Mesothelial cell of epicardium (in vitro differentiated cells): ENCODE measurements at places on chromosomes 16 and 17.
A peak's percentile ranks its signal among the peaks of the same experiment; 100 is the strongest.

GRCh38 chr16:29883987-29884386 is 15.4 kb downstream of the SEZ6L2 start:
- no peak for DNase-seq

- no peak for DNase-seq
Measured at GRCh38 chr17:30552994-30553566, 75.9 kb downstream of the GOSR1 start.

DNA sequence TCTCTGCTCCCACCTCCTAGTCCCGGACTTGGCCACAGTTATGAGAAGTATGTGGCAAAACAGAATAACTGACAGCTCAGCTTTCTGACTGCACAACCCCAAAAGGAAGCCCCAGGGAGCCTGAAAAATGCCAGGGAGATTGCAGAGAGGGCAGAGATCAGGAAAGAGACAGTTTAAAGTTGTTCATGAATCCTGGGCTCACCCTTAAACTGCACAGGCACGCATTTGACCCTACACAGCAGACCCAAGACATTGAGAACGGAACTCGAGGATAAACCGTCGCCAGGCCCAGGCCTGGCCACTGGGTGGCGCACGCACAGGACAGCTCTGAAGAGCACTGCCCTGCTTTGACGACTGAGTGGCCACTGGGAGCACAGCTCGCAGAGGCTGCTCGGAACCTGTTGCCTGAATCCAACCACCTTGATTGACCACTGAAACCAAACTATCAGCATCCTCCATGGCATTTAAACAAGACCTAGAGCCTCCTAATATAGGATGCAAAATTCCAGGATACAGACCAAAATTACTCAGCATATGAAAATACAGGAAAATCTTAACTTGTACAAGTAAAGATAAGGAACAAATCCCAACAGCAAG is 114.0 kb downstream of the C16orf95 start:
- DNase-seq: no peak

- peak; percentile 54 for DNase-seq
Measured at GRCh38 chr16:48609652-48610029, 339 bp downstream of the N4BP1 start.

- no peak for DNase-seq
Measured at GRCh38 chr17:63040816-63041215, 74.8 kb downstream of the TANC2 start.

DNA sequence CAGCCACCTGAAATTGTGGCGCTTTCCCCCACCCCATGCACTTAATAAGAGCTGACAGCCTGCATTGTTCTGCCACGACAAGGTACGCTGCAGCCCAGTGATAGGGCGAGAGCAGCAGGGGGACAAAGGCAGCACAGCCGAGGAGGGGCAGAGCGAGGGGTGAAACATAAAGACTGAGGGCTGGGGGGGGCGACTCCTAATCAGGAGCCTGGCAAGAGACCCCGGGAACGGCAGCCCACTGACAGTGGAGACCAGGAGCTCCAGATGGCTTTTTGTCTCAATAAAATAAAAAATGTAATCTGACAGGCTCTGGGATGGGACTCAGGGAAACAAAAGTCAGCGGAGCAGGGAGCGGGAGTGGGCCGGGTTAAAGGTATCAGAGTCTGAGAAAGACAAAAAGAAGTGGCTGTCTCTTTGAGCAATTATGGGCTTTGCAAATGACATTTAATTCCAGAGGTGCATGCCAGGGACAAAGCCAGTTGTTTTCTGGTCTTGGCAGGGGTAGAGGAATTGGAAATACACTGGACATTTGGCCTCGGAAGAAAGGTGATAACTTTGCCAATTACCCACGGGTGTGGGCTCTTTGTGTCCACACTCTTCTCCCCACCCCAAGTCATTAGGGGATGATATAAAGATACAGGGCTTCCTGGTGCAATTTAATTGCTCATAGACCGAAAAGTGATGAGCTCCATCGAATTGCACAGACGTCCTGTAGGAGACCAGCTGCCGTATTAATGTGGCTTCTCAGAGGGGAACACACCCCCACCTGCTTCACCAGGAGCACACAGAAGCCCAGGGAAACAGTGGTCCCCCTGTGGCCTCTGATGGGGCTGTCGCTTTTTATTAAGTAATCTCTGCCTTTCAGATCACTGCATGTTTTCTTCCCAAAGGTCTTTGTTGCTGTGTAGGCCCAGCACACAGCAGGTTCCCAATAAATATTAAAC is 17.6 kb upstream of the CCDC182 start:
- DNase-seq: no peak

- no peak for DNase-seq
Measured at GRCh38 chr16:11450136-11450535, 104.9 kb downstream of the RMI2 start.

DNA sequence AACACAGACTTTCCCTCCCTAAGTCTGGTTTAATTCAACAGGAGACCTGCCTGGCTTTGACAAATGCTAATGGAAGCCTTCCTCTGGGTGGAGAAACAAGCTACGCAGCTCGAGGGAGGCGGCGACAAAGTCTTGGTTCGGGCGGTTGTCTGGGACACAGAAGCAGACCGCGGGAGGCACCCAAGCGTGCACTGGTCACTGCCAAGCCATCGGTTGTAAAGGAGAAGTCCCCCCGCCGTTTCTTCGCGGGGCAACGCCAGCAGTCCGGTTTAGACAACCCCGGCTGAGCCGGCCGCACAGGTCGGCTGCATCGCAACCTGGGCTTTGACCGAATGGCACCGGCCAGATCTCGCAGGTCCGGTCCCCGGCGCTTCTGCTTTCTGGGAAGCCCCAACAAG is 586 bp downstream of the GLYR1 start:
- DNase-seq: peak; percentile 66
